ENCODE measurements at places on chromosomes 12 and 14.

DNA sequence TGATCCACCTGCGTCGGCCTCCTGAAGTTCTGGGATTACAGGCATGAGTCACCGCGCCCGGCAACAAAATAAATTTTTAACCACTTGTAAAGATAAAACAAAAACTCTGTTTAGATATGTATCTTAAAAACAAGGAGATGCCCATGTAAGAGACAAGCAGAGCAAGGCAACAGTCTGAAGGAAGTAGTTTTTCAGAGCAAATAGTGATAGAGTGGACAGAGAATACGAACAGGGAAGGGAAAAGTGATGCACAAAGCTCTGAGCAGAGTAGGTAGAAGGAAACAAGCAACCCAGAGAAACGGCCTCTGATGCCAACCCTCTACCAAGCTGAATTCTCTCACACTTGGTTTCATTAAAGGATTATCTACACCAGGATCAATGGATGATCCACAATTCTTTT lies 24.8 kb upstream of the CDKL1 start:
- DNase-seq, result no peak

- peak; percentile 24 for DNase-seq
Measured at GRCh38 chr14:75411214-75411540, 16.6 kb upstream of the JDP2 start.

DNA sequence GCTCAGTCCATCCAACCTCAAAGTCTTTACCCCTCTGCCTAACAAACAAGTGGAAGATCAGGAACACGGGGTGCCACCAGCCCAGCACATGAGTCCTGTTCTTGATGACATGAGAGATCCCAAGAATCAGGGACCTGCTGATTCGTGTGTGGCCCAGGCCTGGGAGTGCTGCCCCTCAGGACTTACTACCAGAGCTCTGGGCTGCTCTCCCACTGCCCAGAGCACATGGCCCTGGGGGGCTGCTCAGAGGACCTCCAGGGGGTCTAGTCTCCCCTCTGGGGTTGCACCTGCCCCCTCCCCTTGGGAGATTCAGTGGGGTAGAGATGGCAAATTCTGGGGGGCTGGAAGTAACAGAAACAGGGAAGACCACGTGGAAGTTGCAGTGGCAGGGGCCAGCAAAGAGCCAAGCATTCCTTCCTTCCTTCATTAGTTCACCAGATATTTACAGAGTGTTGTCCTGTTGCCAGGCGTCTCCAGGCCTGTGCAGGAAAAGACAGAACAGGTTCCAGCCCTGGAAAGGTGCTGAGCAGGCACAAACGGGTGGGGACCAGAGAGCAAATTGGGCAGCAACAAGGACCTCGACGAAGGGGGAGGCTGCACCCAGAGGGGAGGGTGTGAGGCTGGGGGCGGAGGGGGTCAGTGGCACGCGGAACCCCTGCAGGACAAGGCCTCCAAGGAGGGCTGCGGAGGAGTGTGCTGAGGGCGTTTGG lies 45.1 kb upstream of the MEG3 start:
- no peak for DNase-seq

DNA sequence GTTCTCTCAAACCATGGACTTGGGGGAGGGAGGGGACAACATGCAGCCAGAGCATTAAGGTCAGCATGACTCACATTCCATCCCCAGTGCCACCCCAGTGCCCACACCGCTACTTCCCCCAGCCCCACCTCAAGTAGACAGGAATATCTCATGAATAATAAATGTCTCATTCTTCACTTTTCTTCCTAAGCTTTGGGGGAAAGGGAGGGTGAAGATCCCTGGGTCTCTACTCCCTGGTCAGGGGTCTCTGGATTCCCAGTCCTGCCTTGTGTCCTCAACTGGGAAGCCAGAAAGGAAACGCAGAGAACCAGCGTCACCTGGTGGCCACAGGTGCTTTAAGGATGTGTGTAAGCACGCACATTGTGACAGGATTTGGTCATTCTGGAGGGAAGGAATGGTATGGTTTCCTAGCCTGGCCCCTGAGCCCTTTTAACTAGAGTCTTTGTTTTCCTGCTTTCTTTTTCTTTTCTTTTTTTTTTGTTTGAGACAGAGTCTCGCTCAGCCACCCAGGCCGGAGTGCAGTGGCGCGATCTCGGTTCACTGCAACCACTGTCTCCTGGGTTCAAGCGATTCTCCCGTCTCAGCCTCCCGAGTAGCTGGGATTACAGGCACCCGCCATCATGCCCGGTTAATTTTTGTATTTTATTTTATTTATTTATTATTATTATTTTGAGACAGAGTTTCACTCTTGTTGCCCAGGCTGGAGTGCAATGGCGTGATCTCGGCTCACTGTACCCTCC lies 3.4 kb downstream of the GPR84 start:
- peak; percentile 76 for DNase-seq

GRCh38 chr12:25293653-25294052 lies 42.9 kb upstream of the KRAS start:
- no peak for DNase-seq

DNA sequence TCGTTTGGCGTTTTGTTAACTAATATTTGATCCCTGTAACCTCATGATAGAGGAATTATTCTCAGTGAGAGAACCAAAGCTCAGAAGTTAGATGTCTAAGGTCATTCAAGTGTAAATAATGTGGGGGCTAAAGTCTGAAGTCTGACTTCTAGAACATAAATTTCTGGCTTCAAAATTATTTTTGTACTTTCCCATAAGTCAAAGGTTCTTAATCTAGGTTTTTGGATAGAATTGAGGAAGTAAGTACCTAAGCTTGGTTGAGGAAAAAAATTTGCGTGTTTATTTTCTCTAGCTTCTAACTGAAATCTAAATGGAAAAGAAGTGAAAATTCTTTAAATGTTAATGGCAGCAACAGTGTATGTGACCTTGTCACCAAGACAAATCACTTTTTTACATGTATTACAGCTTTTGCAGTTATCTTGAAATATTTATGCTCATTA lies 2.3 kb downstream of the LARP4 start:
- no peak for DNase-seq

- no peak for DNase-seq
Measured at GRCh38 chr12:76303989-76304460, 44.2 kb downstream of the BBS10 start.

DNA sequence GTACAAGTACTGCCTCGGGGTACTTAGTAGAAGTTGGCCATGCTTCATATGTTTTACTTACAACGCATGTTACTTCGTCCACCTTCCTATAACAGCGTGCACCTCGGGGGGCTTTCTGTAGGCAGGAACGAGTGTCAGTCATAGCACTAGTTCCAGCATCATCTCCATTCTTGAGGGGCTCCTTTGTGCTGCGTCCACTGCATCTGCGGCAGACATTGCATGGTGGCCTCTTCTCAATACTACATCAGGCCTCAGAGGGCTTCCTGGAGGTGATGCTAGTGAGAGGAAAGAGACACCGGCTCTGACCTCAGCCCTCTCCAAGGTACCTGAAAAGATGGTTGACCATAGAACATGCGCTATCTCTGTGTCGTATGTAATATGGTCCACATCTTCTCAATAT lies 121.2 kb upstream of the RTL1 start:
- no peak for DNase-seq

DNA sequence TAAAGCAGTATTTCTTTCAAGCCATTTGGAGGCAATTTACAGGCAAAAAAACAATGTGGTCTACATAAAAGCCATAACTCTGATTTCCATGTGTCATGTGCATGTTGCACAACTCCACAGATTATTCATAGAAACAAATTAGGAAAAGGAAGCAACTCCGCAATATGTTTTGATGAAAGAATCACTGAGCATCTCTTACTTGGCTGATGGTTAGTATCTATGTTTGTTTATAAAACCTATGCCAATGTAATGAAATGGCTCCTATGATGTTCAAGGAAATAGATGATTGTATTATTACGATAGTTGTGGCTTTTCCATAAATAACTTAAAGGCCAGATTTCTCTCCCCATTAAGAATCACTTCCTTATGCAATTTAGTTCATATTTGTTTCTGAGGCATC lies 373.7 kb downstream of the CCDC91 start:
- DNase-seq, result no peak

DNA sequence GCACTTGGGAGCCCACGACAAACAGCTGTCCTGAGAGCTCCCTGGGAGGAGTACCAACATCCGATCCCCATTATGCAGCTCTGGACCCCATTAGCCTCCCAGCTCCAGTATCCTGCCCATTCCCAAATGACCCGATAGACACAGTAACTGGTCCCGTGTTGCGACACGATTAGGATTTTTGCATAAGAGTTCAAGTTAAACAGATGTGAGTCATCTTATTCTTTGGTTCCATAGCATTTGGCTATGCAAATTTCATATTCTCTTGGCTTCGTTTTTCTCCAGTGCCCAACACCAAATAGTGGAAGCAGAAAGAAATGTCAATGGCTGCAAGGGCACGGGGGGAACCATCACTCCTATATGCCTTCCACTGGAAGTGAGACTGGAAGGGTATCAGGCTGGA lies 43.0 kb upstream of the LRRC10 start:
- DNase-seq, result no peak

GRCh38 chr12:28563286-28563685 lies 373.0 kb downstream of the CCDC91 start:
- DNase-seq, result no peak

DNA sequence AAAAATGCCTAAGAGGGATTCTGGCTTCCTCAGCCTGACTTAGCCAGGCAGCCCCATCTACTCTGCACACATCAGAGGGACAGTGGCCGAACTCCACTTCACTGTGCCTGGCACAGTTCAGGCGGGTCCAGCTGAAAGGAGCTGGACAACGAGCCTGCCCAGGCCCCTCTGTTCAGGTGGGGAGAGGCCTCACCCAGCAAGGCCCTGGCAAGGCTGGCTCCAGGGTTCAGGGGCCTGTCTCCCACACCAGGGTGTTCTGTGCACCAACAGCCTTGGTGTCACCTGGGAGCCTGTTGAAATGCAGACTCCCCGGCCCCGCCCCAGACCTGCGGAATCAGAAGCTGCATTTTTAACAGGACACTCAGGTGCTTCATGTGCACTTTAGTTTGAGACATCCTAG lies 9.8 kb downstream of the FAM181A start:
- no peak for DNase-seq

DNA sequence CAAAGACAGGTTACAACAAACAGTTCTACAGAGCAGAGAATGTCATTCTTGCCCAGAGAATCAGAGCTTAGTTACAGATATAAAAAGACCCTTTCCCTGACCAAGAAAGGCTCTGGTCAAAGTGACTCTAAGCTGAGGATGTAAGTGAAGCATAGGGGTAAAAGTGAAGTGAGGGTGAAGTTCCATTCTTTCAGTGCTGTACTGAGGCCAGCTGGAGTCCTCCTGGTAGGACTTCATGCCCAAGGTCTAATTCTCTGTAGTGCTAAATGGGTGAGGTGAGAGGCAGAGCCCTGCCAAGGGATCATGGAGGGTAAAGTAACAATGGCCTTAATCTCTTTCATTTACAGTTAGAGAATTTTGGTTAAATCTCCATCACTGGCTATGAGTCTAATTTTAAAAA lies 38.5 kb downstream of the DUSP16 start:
- DNase-seq, result no peak

- DNase-seq, result no peak
Measured at GRCh38 chr12:121288158-121288845, 8.2 kb downstream of the CAMKK2 start.

DNA sequence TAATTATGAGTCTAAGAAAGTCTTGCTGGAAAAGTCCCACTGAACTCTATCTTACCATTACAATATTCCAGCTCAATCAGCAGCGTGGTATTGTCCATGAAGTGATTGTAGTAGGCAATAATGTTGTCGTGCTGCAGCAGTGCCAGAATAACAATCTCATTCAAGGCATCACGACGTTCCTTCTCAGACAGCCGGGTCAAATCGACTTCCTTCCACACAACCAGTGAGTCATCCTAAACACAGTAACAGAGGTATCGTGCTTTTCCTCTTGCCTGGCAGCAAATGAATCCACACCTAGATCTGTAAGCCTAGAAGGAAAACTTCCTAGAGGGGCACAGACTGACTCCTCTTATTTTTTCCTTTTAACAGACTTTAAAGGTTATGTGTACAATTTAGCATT lies 2.9 kb downstream of the NEK9 start:
- no peak for DNase-seq

GRCh38 chr12:27604431-27604830 lies 80.4 kb downstream of the PPFIBP1 start:
- no peak for DNase-seq

GRCh38 chr12:26196421-26196716 lies 996 bp downstream of the SSPN start:
- no peak for DNase-seq

DNA sequence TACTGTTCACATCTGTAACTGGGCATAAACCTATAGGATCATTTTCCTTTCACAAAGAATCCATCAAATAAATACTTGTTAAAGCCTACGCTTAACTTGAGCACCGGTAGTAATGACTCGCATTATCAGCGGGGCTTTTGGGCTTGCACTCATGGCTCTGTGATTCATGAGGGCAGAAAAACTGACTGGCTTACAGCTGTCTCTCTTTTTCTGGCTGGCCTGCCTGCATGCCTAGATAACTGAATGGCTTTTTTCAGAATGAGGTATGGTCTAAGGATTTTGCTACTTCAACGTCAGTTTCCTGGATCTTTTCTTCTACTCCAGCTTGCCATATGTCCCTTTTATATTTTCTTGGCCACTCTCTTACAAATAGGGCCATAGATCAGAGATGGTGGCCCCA lies 531.1 kb downstream of the NRXN3 start:
- DNase-seq, result no peak

DNA sequence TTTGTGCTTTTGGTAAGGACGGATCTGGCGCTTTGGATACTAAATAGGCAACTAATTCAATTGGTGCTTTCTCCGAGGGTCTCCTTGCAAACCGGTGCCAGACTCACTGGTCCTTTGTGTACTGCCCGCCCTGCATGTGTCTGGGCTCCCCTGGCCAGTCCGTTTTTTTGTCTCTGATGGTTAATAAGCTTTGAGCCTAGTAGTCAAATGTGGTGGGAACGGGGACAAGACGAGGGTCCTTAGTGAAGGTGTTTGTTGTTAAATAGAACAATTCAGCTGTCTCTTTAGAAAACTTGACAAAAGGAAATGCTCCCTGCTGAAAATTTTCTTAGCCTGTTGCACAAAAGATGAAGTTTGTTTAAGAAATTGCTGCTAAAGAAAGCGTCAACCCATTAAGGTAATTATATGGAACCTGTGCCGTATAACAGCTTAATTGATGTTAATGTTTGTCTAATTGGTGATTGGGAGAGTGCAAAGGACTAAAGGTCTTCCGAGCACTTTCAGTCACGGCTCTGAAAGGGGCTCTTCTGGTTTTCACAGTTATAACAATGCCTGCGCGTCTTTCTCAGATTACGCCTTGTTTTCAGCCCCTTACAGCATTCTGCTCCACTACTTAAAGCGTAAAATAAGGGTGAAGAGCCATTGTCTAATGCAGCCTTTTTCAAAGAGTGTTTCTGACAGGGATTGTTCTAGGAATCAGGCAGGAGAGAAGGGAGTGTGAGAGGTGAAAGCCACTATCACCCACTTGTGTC lies 537.4 kb downstream of the PRKD1 start:
- peak; percentile 43 for DNase-seq

DNA sequence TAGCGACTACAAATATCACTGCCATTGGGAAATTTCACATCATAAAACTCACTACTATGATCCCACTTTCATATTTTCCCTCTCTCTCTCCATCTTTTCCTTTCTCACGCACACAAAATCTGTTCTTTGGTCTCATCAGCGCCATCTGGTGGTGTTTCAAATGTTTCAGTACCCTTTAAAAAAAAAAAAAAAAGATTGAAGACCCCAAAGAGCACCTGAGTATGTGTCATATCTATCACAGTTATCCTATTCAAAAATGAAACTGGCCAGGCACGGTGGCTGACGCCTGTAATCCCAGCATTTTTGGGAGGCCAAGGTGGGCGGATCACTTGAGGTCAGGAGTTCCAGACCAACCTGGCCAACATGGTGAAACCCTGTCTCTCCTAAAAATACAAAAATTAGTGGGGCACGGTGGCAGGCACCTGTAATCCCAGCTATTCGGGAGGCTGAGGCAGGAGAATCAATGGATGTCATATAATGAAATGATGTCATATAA lies 72.4 kb downstream of the TTC9 start:
- DNase-seq, result peak; percentile 11

Data from DMS153 (cell line).